ENCODE measurements at places on chromosomes 13 and 19.

- no peak for DNase-seq
These were observed 3.7 kb upstream of the BAX start for GRCh38 chr19:48950830-48951519.

- DNase-seq, result no peak
These were observed 37.7 kb downstream of the MYO9B start for GRCh38 chr19:17113127-17113785.

DNA sequence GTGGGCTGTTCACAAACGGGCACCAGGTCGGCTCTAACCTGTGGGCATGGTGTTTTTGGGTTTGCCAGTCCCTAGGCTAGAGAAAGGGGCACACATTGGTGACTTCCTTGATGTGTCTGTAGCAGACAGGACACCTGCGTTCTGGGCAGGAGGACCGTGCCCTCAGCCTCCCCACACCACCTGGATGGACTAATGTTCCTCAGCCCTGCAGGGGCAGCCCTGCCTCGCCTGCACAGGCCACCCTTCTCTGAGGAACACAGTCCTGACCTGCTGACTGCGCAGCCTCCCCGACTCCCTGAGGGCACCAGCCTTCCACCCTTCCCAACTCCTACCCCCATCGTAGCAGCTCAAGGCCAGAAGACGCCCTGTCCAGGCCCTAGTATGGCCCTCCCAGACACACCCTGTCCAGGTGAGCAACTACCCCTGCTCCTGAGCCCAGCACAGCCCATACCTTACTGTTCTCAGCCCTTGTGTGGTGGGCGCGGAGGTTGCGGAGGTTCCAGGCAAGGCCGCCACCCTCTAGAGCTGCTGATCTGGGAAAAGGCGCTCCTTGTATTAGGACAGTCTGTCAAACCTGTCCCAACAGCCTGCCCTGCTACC, 55.7 kb downstream of the GGACT start:
- DNase-seq, result no peak

DNA sequence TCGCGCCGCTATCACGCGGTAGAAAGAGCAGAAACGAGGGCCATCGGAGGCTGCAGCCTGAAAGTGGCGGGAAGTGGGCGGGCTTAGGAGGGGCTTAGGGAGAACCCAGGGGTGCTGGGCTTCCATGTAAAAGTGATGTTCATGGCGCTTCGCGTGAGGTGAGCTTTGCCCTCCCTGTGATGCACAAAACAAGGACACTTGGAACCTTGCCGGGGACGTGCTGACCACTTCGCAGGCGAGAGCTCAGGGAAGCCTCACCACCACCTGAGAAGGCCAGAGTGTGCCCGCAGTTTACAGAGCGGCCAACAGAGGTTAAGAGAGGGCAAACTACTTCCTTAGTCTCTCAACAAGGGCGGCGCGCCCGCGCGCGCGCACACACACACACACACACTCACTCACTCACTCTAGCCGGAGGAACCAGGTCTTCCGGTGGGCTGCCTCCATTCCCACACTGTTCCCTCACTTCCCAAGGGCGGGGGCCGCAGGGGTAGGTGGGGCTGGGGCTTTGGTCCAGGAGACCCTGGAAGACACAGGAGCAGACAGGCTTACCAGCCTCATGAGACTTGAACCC, 651 bp downstream of the GAPDHS start:
- no peak for DNase-seq

DNA sequence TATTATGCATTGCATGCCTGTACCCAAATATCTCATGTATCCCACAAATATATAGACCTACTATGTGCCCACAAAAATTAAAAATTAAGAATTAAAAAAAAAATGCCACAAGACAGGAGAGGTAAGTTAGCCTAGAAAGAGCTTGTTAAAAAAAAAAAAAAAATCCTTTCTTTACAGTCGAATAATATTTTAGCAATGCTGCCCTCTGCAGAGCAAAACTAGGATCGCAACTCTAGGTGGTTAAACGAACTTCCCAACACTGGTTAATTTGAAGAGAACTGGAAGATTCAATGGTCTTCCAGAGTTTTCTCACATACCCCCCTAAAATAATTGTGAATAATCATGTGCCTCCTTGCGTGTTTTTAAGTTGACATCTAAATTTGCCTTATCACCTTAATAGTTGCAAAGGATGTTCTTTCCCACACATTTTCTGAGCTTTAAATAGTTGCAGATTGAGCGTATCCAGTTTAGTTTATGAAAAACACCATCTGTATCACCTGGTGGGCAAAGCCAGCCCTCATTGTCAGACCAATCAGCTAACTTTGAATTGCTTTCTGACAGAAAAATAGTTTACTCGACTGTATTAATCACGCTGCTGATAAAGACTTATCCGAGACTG, 47.4 kb upstream of the RCBTB2 start:
- peak; percentile 77 for DNase-seq

GRCh38 chr13:31053091-31053490, 108.6 kb downstream of the HSPH1 start:
- DNase-seq, result no peak

- no peak for DNase-seq
These were observed 69.2 kb downstream of the NALCN start for GRCh38 chr13:101346942-101347728.

- no peak for DNase-seq
These were observed 348.0 kb downstream of the TEX29 start for GRCh38 chr13:111668451-111668850.

DNA sequence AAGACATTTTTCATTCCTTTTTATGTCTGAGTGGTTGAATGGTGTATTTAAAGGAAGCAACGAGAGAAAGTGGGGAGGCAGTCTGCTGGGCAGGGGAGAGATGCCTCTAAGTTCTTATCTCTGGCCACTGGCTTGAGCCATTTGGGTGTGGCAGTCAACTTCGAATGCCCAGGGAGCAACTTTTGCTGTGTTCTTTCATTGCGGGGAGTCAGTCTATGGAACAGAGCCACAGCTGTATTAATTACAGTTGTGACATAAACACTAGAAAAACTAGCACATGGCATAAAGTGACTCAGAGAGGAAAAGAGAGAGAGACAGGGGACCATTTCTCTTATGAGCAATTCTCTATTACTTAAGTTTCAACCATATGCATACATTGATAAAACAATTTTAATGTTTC, 40.4 kb upstream of the PDCD5 start:
- no peak for DNase-seq

- DNase-seq, result no peak
These were observed at the start of gene SLITRK6 for GRCh38 chr13:85799097-85799582. Gene SLITRK6, minus strand, starts transcription at chr13:85799419. Its CDS starts 2,911 bp downstream, at chr13:85796508.

DNA sequence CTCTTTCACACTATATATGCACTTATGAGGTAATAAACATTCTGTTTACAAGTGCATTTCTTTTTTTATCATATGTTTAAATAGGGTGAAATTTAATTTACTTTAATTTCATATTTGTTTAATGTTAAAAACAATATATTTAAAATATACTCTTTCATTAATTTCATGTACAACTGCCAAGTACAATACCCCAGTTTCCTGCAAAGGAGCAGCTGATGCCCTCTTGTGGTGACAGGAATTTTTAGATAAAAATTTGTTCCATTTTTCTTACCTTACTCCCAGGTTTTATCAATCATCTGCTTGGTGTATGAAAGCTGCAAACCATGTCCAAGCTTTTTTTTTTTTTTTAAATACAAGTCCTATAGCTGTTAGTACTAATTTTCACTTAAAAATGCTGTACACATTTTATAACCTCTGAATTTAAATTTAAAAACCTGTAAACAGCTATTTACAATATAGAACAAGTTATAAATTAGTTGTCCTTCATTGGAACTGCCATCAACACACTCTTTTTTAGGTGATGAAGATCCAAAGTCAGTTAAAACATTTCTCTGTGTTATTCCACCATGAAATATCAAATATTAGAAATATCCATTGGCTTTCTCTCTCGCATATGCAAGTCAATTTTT, 4.9 kb downstream of the PCDH20 start:
- DNase-seq, result no peak

- peak; percentile 43 for DNase-seq
These were observed 13.2 kb downstream of the NUCB1 start for GRCh38 chr19:48913114-48913889.

- DNase-seq, result no peak
These were observed 90.4 kb downstream of the STOML3 start for GRCh38 chr13:38900188-38900587.

- DNase-seq, result no peak
These were observed 53.0 kb downstream of the NAA16 start for GRCh38 chr13:41364043-41364442.

- DNase-seq, result no peak
These were observed 1725.2 kb downstream of the EFNB2 start for GRCh38 chr13:104810242-104810641.

- DNase-seq, result no peak
These were observed 8.8 kb downstream of the SYDE1 start for GRCh38 chr19:15115762-15116615.

DNA sequence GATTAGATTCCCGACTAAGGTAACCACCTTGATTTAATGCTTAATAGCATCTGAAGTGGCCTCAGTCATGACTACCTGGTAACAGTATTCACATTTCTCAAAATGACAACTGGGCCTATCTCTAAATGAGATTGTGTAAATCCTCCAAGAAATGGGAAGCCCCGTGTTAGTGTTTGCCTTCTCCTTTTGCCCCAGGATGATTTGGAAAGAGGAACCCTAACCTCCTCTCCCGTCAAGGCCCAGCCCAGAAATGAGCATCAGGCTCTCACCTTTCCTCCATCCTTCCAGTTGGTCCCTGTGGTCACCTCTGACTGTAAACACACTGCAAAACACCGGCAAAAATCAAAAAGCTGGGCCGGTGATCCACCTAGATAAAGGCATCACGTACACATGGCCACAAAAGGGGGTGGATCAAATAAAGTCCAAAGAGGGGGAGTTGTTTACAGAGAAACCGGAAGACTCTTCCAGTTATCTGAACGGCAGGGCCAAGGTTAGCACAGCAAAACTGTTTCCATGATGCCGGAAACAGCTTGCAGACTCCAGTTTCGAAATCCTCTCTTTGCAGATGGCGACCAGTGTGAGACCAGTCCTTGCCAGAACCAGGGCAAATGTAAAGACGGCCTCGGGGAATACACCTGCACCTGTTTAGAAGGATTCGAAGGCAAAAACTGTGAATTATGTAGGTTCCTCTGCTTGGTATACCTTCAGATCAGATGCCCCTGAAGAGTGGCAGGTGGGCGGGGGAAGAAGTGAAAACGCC, 16.4 kb downstream of the F10 start:
- DNase-seq, result no peak

DNA sequence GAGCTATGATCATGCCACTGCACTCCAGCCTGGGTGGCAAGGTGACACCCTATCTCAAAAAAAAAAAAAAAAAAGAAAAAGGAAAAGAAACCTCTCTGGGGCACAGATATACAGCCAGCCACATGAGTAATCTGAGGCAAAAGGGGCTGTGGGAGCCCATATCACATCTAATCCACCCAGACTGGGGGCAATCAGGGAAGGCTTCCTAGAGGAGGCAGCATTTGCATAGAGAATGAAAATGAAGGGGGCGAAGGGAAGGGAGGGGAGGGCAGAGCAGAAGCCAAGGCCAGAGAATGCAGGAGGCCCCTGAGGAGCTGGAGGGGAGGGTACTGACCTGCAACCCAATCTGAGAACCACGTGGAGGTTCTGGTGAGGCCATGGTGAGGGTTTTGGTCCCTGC, 13.2 kb downstream of the STXBP2 start:
- DNase-seq, result no peak

DNA sequence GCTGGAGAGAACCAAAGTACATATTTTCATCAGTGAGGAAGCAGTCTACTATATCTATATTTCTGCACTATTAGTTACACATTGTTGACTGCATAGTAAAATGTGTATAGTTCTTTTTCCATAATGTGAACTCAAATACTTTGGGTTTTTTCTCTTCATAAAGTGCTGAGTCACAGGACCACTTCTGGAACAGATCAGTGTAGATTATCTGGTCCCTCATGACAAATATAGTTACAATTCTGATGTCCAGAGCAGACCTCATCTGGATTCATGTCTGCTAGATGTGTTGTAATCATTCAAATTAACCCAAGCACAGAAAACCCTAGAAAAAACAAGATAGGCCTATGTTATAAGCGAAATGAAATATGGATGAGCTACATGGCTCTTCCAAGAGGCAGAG, 171.4 kb downstream of the SUCLA2 start:
- no peak for DNase-seq

DNA sequence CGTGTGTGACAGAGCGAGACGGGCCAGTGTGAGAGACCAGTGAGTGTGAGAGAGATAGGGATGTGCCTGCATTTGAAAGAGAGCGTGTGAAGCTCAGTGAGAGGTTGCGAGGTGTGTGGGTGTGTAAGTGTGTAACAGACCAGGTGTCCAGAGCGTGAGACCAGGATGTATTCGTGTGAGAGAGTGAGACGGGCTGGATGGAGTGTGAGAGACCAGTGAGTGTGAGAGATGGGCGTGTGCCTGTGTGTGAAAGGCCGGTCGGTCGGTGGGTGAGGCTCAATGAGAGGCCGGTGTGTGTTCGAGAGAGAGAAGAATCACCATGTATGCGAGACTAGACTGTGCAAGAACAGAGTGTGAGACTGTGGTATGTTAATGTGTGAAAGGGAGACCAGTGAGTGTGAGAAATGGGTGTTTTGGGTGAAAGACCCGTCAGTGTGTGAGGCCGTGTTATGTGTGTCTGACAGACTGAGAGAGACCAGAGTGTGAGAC, 679 bp downstream of the ZNF471 start:
- DNase-seq, result no peak

DNA sequence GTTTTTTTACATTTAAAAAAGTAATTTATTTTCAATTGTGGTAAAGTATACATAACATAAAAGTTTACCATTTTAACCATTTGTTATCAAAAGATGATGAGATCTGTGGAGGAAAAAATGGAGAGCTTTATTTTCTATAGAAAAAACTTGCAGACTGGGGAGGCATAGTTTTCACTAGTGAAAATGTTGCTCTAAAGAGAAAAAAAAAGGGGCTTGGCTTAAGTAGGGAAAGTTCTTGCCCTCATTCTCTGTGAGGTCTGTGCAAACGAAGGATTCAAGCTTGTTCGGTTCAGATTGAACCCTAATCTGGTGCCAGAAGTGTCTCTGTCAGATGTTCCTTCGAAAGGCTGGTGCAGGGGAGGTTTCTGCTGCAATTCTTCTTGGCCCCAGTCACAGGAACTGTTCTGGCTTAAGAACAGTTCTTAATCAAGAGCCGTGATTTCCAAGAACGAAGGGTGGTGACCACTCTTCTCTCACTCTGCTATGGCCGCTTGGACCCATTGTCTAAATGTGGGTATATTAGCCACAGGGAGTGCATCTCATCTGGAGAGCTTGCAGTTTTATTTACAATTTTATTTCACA, 42.1 kb downstream of the PCCA start:
- DNase-seq, result no peak
